ENCODE measurements at places on chromosomes 16 and 17.

DNA sequence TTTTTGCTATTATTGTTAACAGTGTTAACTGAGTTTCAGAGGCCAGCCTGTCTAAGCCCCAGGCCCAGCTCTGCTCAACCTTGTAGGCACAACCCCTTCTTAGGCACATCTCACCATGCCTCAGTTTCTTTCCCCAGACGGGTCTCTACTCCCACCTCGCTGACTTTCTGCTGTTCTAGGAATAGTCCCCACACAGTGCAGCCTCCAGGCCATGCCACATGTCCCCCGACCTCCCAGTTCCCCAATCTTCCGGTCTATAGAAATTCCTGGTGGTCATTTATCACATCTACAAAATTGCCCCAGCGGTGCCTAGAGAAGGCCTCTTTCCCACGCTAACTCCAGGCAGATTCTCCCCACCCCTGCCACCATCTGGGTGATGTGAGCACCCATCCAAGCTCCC is 34.8 kb downstream of the ADGRG5 start:
- DNase-seq, result no peak

- DNase-seq, result peak; percentile 27
Measured at GRCh38 chr17:65750631-65751115, 189.2 kb upstream of the AXIN2 start.

DNA sequence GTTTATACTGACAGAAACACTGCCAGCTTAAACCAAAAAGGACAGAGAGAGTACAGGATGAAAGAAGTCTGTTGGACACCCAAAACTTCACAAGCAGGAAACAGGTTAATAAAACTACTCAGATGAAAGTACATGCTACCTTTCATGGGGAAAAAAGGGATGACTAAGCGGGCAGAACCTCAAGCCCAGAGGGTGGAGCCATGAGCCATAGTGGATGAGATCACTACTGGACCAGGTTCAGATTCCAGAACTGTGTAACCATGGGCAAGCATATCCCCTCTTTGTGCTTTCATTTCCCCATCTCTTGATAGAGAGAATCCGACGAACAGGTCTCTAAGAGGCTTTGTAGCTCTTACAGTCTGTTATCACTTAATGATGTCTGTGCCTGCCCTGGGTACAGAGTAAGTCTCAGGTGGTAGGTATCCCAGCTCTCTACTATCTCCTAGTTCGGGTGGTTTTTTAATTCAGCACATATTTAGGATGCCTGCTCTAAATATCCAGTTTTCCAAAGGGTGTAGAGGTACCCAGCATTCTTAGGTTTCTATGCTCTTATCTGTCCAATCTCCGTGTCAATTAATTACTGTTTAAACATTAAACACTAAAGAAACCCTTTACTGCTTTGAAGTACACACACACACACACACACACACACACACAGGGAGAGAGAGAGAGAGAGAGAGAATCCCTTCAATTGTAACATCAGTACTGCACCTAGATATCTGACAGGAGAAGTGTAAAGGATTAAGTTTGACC is 206.7 kb downstream of the ZNF423 start:
- no peak for DNase-seq

- no peak for DNase-seq
Measured at GRCh38 chr17:61737820-61738219, 125.5 kb downstream of the BRIP1 start.

DNA sequence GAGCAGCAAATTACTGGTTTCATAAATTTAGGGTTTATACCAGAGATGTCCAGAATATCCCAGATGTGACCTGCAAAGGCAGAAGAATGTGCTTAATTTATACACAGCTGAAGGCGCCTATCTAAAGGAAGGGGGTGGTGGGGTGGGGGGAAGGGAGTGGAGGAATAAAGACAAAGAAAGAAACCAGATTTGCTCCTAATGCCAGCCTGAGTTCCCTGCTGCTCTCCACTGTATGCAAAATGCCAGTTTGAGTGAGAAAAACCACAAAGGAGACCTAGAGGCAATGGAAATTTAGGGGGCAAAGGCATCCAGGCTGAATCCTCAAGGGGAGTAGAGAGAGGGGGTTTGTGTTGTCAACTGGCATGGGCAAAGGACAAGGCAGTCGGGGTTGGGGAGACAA is 161.5 kb upstream of the TOX3 start:
- no peak for DNase-seq

GRCh38 chr17:6711681-6712057 is 1.5 kb downstream of the SLC13A5 start:
- no peak for DNase-seq

GRCh38 chr17:74177018-74177450 is 26.4 kb upstream of the RPL38 start:
- DNase-seq, result no peak

- DNase-seq, result no peak
Measured at GRCh38 chr17:7261379-7262191, 693 bp downstream of the CLDN7 start.

DNA sequence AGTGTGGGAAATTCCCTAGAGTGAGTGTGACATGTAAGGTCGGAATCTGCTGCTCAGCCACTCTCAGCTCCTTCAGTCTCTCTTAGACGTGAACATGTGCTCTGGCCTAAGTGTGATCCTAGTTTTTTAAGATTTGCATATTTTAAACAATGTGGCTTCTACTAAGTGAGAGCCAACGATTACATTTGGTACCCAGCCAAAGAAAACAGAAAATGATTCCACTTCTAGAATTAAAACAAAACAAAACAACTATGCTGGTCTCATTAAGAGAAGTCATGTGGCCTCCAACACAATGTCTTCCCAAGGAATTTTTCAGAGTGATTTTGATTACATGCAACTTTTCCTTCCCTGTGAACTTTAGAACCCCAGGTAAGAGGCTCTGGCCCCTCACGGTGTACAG is 10.1 kb downstream of the TMEM238L start:
- DNase-seq, result no peak

GRCh38 chr16:75065521-75066149 is 50.9 kb downstream of the LDHD start:
- DNase-seq, result no peak

DNA sequence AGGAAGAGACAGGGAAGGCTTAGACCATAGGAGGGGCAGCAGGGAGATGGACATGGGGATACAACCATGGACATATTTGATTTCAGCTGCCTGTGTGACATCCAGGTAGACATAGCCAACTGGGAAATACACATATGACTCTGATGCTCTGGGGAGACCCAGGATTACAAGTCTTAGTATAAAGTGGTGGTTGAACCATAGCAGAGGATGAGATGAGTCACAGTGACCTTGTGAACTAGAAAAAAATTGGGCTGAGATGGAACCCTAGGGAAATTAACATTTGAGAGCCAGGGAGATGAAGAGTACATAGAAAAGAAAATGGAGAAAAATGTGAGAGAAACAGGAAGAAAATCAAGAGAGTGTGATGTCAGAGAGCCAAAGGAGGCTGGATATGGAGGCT is 10.2 kb downstream of the MARCHF10 start:
- no peak for DNase-seq

GRCh38 chr17:72766761-72767356 is 325.6 kb downstream of the SLC39A11 start:
- DNase-seq, result no peak

GRCh38 chr17:13953841-13954240 is 115.5 kb upstream of the COX10 start:
- no peak for DNase-seq

- no peak for DNase-seq
Measured at GRCh38 chr17:42853597-42853967, 2.6 kb downstream of the AOC3 start.

- no peak for DNase-seq
Measured at GRCh38 chr17:66436631-66437030, 134.2 kb downstream of the PRKCA start.

GRCh38 chr16:69513180-69513966 is 52.4 kb upstream of the NFAT5 start:
- DNase-seq, result no peak

- DNase-seq, result no peak
Measured at GRCh38 chr16:31407406-31407805, 14.3 kb downstream of the ITGAD start.

- DNase-seq, result no peak
Measured at GRCh38 chr17:58233543-58233942, 4.8 kb upstream of the LPO start.

- no peak for DNase-seq
Measured at GRCh38 chr17:79522414-79522813, 88.4 kb downstream of the RBFOX3 start.

GRCh38 chr16:9144106-9144505 is 52.7 kb downstream of the HAPSTR1 start:
- no peak for DNase-seq

- DNase-seq, result no peak
Measured at GRCh38 chr17:29948448-29949215, 7.2 kb downstream of the EFCAB5 start.

- no peak for DNase-seq
Measured at GRCh38 chr17:77189148-77189547, 48.4 kb downstream of the SEC14L1 start.

GRCh38 chr16:57357330-57358085 is 1.1 kb upstream of the CCL22 start:
- DNase-seq, result no peak

GRCh38 chr17:28256370-28256769 is 62.6 kb upstream of the TMEM97 start:
- no peak for DNase-seq

GRCh38 chr16:83393196-83393981 is 414.4 kb upstream of the HSBP1 start:
- no peak for DNase-seq

- peak; percentile 43 for DNase-seq
Measured at GRCh38 chr16:14337303-14338191, 266.4 kb downstream of the MRTFB start.

DNA sequence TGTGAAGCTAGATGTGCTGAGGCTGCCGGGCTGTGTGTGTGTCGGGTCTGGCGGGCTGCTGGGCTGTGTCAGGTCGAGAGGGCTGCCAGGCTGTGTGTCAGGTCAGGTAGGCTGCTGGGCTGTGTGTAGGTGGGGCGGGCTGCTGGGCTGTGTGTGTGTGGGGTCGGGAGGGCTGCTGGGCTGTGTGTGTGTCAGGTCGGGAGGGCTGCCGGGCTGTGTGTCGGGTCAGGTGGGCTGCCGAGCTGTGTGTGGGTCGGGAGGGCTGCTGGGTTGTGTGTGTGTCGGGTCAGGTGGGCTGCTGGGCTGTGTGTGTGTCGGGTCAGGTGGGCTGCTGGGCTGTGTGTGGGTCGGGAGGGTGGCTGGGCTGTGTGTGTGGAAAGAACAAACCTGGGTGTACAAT is 8.6 kb downstream of the WDR45B start:
- DNase-seq, result no peak

DNA sequence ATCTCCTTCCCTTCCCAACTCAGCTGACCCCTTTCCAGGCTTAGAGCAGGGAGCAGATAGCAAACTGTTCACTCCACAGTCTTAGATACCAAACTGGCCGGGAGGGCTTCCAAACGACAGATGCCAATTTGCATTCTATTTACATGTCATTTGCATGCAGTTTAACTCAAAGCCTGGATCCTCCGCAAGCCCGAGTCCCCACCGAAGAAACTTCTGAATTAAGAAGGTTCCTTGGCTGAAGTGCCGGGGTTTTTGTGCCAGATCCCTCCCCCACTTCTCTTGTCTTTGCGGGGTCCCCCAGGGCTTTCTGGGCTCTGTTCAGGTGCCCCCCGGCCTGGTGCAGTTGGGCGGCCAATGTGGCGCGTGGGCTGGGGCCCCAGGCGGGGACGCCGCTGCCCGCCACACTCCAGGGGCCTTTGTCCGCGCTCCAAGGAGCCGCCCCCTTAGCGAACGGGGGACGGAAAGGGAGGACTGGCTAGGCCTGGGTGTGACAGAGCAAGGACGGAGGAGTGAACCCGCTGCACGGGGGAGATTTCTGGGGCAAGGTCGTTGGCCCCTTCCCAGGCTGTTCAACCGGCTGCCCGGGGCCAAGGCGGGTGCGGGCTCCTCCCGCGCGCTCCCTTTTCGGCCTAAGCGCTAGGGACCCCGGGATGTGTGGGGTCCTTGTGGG is 1.2 kb downstream of the GPRC5B start:
- no peak for DNase-seq

DNA sequence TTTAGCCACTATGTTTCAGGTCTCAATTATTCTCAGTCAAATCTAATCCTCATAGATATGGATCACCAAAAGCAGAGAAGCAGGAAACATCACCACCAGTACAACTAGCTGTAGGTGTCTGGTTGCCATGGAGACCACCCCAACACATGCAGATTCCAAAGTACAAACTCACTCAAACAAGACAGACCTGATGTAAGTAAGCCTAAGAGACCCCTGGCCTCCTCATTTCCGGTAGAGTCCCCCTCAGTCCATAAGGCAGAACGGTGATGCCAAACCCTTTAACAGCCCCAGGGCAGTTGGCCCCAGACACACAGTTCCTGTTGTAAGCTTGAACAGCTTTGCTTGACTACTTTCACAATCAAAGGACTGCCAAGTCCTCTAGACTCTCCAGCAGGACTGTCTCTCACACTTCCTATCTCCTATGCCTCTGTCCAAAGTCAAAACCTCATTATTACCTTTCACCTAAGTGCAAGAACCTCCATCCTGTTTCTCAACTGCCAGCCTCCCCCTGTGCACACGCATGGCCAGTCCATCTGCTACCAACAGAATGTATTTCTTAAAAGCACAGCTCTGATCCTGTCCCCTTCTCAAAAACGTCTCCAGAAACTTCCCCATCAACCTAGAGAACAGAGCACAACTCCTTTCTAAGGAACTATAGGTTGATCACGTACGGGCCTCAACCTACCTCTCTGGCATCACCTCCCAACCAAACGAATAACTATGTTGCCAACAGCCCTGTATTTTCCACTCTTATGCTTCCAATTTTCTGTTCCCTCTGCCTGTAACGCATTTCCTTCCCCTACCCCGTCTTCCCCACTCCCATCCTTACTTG is 23.9 kb downstream of the SLC39A11 start:
- DNase-seq, result no peak

DNA sequence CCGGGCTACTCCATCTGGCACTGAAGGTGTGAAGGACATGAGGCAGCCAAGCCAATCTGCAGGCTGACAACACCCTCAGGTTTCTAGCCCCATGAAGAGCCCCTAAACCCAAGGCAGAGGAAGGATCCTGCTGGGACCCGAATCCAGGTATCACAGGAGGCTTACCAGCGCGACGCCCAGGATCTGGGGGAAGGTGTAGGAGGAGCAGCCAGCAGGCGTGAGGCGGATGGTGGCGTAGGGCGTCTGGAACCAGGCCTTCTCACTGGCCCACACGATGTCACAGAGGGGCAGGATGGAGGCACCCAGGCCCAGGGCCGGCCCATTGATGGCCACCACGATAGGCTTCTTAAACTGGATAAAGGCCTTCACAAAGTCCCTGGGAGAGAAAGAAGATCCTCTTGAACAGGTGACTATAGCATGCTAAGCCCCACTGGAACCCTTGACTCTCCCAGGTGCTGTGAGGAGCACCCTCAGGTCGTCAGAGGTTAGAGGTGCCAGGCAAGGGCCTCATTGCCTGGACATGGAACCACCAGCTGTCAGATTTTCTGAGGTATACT is 71.7 kb downstream of the DYNLRB2 start:
- DNase-seq, result no peak

GRCh38 chr17:39527220-39527813 is 66.0 kb downstream of the CDK12 start:
- DNase-seq, result no peak

- no peak for DNase-seq
Measured at GRCh38 chr17:50661795-50662391, 27.2 kb downstream of the ABCC3 start.

Data from NCI-H774 (cell line).